Small intestine (tissue), 16 donors: ENCODE measurements at places on chromosomes 7 and 10.
A peak's percentile ranks its signal among the peaks of the same experiment; 100 is the strongest.

- DNase-seq, result no peak
- H3K4me3 ChIP-seq, result no peak overlapping the region
- no peaks in the 10 kb centered on the region for H3K4me1 ChIP-seq
- H3K27me3 ChIP-seq, result no peaks in the 10 kb centered on the region
- no peaks in the 10 kb centered on the region for H3K36me3 ChIP-seq
Observed at GRCh38 chr7:142405122-142405765, 147.4 kb upstream of the PRSS58 start.

GRCh38 chr10:69883310-69884023 lies 81.8 kb downstream of the COL13A1 start:
- H3K4me1 ChIP-seq, result no peaks in the 10 kb centered on the region
- H3K4me3 ChIP-seq, result no peak overlapping the region
- H3K27ac ChIP-seq, result no peak overlapping the region
- no peaks in the 10 kb centered on the region for H3K27me3 ChIP-seq
- peak; percentile 71 for DNase-seq

DNA sequence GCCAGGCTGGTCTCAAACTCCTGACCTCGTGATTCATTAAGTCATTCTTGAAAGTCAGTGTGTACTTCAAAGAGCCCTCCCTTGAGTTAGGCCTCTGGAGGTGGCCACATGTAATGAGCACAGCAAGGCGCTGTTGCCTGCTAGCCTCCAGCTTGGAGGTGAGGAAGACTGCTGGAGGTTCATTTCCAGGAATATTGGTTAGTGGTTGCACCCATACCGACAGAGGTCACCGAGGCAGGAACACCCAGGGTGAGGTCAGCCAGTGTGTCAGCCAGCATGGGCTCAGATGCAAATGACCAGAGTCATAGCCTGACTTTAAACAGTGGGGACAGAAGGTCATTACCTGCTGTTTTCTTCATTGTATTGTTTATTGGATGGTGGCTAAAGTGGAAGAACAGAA lies 85.0 kb downstream of the PLPP4 start:
- no peaks in the 10 kb centered on the region for H3K36me3 ChIP-seq
- H3K27ac ChIP-seq, result no peak overlapping the region
- DNase-seq, result no peak
- H3K27me3 ChIP-seq, result peaks cover 2% of the 10 kb centered on the region

- H3K27ac ChIP-seq, result peak overlapping the region; percentile 89
- DNase-seq, result no peak
- H3K4me3 ChIP-seq, result no peak overlapping the region
- H3K36me3 ChIP-seq, result no peaks in the 10 kb centered on the region
Observed at GRCh38 chr7:2757361-2757903, 69.4 kb downstream of the AMZ1 start.

- no peaks in the 10 kb centered on the region for H3K27me3 ChIP-seq
- DNase-seq, result no peak
- no peaks in the 10 kb centered on the region for H3K36me3 ChIP-seq
- no peak overlapping the region for H3K27ac ChIP-seq
Observed at GRCh38 chr10:126397156-126397555, 8.9 kb upstream of the ADAM12 start.

- no peak for DNase-seq
- no peaks in the 10 kb centered on the region for H3K27me3 ChIP-seq
- peaks cover 7% of the 10 kb centered on the region for H3K4me1 ChIP-seq
- no peak overlapping the region for H3K27ac ChIP-seq
- H3K4me3 ChIP-seq, result no peak overlapping the region
- H3K36me3 ChIP-seq, result peaks cover 7% of the 10 kb centered on the region
Observed at GRCh38 chr7:6640246-6640721, 3.2 kb downstream of the ZNF316 start.

GRCh38 chr7:90165724-90166123 lies 11.5 kb downstream of the STEAP1 start:
- no peaks in the 10 kb centered on the region for H3K27me3 ChIP-seq
- no peaks in the 10 kb centered on the region for H3K4me1 ChIP-seq
- no peak overlapping the region for H3K4me3 ChIP-seq
- peak; percentile 42 for DNase-seq
- H3K36me3 ChIP-seq, result no peaks in the 10 kb centered on the region
- H3K27ac ChIP-seq, result no peak overlapping the region

DNA sequence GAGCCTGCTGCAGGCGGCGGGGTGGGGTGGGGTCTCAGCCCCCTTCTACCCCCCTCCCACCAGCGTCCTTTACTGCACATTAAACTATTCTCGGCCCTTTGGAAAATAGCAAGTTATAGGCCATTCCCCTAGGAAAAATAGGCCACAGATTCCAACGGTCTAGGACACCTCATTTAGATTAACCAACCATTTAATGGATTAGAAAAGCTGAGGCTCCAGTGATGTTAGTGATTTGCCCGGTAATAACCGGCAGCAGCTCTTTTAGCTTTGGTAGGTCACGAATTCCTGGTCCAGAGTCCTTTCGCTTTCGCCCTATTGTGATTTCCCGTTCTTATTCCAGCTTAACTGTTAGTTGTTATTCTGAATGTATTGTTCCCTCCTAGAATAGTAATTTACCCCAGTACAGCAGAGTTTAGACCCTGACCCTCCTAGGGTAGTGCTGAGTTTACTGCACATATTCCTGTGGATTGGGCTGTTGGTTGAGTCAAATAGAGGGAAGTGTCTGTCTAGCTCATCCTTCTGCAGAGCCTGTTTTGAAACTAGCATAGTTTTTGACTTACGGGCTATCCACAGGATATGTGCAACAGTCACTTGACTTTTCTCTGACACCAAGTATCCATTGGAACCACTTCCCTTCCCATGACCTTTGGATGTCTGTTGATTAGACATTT lies 754 bp downstream of the GSTO1 start:
- H3K4me1 ChIP-seq, result peaks cover 12% of the 10 kb centered on the region
- H3K4me3 ChIP-seq, result peak overlapping the region; percentile 82
- peak; percentile 79 for DNase-seq
- peaks cover 9% of the 10 kb centered on the region for H3K36me3 ChIP-seq
- peak overlapping the region; percentile 89 for H3K27ac ChIP-seq
- H3K27me3 ChIP-seq, result no peaks in the 10 kb centered on the region

GRCh38 chr7:32093415-32094408 lies 23.5 kb upstream of the PDE1C start:
- H3K27me3 ChIP-seq, result peaks cover 3% of the 10 kb centered on the region
- H3K4me1 ChIP-seq, result no peaks in the 10 kb centered on the region
- no peaks in the 10 kb centered on the region for H3K36me3 ChIP-seq
- no peak for DNase-seq

- DNase-seq, result no peak
- no peak within 1 kb of the TSS for H3K27ac ChIP-seq
- no peak within 1 kb of the TSS for H3K4me3 ChIP-seq
- no peaks in the 10 kb centered on the region for H3K27me3 ChIP-seq
Observed at GRCh38 chr7:76409537-76409936, at the start of gene SSC4D. Gene SSC4D (minus strand): TSS chr7:76409697. CDS start chr7:76404439, 5,258 bp downstream.

DNA sequence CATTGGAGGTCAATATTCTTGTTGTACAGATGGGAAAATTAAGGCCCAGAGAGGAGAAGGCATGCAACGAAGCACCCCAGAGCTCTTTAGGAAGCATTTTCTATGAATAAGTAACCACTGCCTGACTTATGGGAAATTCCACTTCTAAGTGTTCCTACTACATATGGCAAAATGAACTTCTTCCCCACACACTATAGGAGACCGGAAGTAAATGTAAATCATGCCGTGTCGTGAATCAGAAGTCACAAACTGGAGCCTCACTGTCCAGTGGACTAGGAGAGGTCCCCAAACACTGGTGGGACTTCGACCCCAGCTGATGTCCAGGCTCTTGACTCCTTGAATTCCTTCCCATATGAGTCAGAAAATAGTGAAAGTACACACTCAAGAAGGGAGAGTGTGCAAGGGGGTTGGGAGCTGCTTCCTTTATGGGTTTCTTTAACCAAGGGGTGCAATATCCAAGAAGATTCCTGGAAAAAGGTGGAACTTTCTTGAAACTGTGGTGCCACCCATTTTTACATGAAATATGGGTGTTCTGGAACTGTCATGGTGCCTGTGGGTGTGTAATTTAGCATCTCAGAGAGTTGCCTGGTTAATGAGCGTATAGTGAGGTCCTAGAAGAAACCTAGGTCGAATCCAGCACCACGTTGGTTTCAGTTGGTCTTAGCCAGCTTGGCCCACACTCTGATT lies 6.7 kb downstream of the RASSF4 start:
- H3K4me1 ChIP-seq, result peaks cover 56% of the 10 kb centered on the region
- H3K27me3 ChIP-seq, result no peaks in the 10 kb centered on the region
- H3K27ac ChIP-seq, result peak overlapping the region; percentile 24
- no peak overlapping the region for H3K4me3 ChIP-seq
- H3K36me3 ChIP-seq, result peaks cover 2% of the 10 kb centered on the region

- no peaks in the 10 kb centered on the region for H3K27me3 ChIP-seq
- H3K4me3 ChIP-seq, result no peak overlapping the region
- H3K36me3 ChIP-seq, result peaks cover 24% of the 10 kb centered on the region
- no peaks in the 10 kb centered on the region for H3K4me1 ChIP-seq
- no peak for DNase-seq
- H3K27ac ChIP-seq, result no peak overlapping the region
Observed at GRCh38 chr7:75066521-75066920, 7.1 kb downstream of the RCC1L start.

DNA sequence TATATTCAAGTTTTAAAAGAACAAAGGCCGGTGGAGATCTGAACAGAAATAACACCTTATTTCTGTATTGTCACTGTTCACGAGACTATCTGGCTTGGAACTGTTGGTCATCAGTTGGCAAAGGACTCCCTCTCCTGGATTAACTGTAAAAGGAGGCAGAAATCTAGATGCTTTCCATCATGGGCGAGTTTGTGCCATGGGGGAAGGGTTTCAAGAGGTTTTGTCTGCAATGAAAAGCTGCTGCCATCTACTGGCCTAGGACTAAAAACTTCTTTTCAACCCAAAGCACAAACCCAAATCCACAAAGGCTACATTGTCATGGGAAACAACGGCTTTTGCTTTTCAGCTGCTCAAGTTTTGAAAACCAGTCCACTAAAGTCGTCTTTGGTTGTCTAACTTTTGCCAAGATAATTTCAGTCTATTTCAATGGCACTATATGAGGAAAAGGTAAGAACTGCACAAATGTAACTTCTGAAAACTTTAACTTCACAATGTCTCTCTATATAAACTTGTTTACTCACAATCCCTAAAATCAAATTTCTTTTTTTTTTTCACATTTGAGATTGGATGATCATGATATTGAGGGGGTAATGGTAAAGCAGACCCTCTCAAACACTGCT lies 196.8 kb downstream of the SKAP2 start:
- H3K27ac ChIP-seq, result no peak overlapping the region
- no peak overlapping the region for H3K4me3 ChIP-seq
- peak; percentile 81 for DNase-seq
- H3K4me1 ChIP-seq, result no peaks in the 10 kb centered on the region

DNA sequence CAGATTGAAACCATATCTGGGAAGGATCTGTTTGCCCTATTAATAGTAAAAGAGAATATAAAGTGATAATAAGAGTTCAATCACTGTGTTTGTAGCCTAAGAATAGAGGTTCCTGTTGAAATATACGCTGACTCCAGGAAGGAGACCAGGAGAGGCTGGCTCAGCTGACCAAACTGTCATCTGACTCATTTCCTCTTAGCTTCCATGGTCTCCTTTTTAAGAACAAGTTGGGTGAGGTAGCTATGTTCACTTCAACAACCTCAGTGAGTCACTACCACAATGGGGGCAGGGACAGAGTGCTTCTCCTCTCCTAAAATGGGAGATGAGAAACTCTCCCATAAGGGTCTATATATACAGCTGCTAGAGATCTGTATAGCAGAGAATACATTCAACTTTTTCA lies 543.3 kb downstream of the CALN1 start:
- H3K4me1 ChIP-seq, result no peaks in the 10 kb centered on the region
- no peak overlapping the region for H3K27ac ChIP-seq
- no peaks in the 10 kb centered on the region for H3K36me3 ChIP-seq
- no peak overlapping the region for H3K4me3 ChIP-seq
- DNase-seq, result no peak

DNA sequence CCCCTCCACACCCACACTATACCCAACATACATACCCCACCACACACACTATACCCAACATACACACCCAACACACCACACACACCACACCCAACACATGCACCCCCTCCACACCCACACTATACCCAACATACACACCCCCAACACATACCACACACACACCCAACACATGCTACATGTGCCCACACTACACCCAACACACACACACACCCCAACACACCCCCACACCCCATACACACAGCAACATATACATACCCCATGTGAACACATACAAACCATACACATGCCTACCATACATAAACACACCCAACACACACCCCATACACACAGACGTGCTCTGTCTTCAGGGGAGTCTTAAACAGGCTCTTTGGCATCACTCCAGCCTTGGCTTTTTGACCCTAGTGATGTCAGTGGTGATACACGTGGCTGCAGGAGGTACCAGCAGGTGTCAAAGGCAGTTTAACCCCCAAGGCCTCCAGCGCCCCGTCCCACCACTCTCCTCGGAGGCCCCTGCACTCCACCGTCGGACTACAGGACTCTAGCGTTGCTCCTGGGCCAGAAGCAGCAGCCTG lies 73.4 kb downstream of the HIPK2 start:
- no peak overlapping the region for H3K4me3 ChIP-seq
- no peak overlapping the region for H3K27ac ChIP-seq
- H3K4me1 ChIP-seq, result no peaks in the 10 kb centered on the region
- no peaks in the 10 kb centered on the region for H3K27me3 ChIP-seq

DNA sequence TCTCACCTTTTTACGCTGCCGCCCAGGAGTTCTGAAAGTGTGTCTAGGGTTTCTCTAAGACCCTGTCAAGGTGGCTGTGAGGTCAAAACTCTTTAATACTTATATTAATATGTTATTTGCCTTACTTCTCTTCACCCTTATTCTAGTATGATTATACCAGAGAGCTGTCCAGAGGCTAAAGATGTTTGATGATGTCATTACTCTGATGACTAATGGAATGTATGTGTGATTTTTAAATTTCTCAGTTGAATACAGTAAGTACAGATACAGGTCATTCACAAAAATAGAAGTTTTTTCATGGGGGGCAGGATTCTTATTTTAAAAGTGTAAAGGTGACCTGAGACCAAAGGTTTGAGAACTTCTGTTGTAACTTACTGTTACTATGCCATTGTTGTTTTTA lies 150.6 kb upstream of the FOXP2 start:
- no peak overlapping the region for H3K27ac ChIP-seq
- no peaks in the 10 kb centered on the region for H3K27me3 ChIP-seq
- no peak overlapping the region for H3K4me3 ChIP-seq
- no peak for DNase-seq

- H3K27ac ChIP-seq, result no peak overlapping the region
- H3K36me3 ChIP-seq, result no peaks in the 10 kb centered on the region
- no peaks in the 10 kb centered on the region for H3K4me1 ChIP-seq
Observed at GRCh38 chr7:69199041-69199440, 399.2 kb upstream of the AUTS2 start.

DNA sequence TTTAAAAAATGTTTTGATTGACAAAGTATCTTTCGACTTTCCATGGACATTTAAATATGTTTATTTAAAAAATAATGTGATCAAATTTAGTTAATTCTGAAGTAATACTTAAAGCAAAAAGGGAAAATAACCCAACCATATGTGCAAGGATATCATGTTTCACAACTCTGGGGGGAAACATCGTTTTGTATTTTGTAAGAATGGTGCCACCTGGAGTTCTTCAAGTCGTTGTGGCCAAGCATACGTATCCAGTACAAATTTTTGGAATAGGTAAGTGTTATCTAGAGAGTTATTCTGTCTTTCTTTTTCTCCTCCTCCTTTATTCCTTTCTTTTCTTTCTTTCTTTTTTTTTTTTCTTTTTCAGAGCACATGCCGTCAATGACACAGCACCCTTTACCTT lies 176.2 kb upstream of the CSTF2T start:
- H3K27me3 ChIP-seq, result no peaks in the 10 kb centered on the region
- no peaks in the 10 kb centered on the region for H3K4me1 ChIP-seq
- no peak overlapping the region for H3K4me3 ChIP-seq

GRCh38 chr10:4082861-4083260 lies 297.9 kb upstream of the KLF6 start:
- no peaks in the 10 kb centered on the region for H3K27me3 ChIP-seq
- no peaks in the 10 kb centered on the region for H3K4me1 ChIP-seq
- DNase-seq, result no peak
